ENCODE measurements at places on chromosomes 5 and 9.

GRCh38 chr5:96177303-96177869 lies 215.7 kb upstream of the ELL2 start:
- no peak for DNase-seq

GRCh38 chr5:163535290-163535689 lies 29.9 kb downstream of the MAT2B start:
- DNase-seq = no peak

DNA sequence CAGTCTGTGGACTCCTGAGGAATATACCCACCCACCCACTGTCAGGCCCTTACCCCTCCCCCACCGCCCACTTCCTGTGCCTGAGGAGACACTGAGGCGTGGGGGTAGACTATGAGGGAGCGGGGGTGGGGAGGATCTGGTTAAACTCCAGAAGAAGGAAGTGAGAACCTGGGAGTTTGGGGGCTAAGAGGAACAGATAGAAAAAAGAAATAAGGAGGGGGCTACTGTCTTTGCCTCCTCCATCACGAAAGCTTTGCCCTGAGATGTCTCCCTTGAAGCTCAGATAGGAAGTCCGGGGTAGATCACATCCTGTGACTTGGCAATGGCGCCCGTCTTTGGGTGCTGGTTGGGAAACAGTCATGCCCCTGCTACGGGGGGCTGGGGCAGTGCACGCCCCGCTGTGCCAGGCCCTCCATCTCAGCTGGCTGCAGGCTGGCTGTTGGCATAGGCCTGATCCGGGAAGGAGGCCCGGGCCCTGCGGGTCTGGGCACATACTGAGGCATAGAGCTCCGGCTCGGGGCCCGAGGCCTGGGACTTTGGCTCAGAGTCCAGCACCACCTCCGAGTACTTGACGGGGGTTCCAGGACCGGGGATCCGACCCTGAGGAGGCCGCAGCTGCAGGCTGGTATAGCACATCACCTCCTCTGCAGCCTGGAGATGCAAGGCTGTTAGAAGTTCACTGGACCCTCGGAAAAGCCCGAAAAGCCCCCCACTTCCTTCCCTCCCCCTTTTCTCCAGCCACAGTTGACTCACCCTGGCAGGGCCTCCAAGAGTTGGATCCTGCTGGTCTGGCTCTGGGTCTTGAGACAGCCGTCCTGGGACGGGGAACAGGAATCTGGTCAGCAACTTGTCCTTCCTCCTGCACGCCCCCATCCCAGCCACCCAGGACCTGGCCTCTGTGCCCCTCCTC lies 1.0 kb downstream of the SIT1 start:
- DNase-seq = no peak

DNA sequence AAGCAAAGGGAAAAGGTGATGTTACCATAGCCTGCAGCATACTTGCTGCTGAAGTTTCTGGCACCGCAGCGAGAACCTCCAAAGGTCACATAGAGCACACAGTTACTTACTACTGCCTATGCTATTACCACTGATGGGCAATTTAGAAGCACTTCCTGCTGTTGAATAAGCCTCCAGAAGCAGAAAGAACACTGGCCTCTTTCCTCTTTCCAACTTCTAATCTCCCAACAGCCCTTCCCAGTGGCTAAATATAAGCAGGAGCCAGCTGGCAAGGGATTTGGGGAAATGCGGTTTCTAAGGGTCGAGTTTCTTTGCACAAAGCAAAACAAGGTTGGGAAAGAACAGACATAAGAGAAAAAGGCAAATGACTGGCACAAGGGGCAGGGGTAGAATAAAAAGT lies 669.2 kb upstream of the ACO1 start:
- no peak for DNase-seq

GRCh38 chr5:10315824-10316509 lies 8.3 kb upstream of the CMBL start:
- no peak for DNase-seq

DNA sequence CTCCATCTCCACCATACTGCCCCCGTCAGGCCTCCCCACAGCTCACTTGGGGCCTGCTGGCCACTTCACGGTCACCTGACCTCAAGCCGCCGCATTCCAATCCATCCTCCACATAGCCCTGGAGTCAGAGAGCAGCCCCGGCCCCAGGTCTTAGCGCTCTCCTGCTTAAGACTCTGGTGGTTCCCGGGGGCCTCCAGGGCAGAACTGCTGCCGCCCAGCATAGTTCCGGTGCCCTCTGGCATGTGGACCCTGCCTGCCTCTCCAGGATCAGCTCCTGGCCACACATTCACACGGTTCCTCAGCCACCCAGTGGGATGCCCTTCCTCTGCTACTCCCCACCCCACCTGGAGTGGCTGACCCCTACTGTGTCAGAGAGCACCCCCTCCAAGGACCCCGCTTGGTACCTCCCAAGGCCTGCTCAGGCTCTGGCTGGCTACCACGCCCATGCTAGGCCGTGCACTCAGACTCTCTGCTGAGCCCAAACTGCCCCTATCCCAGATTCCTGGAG lies 8.7 kb downstream of the PHYKPL start:
- DNase-seq = no peak

All from brain pericyte (primary cell).